ENCODE measurements at places on chromosomes 3 and 15.

GRCh38 chr15:48565560-48566482 is 79.7 kb downstream of the FBN1 start:
- no peak for DNase-seq

- no peak for DNase-seq
Measured at GRCh38 chr15:88016406-88016805, 240.1 kb downstream of the NTRK3 start.

- no peak for DNase-seq
Measured at GRCh38 chr3:69044608-69045007, 7.5 kb downstream of the TMF1 start.

GRCh38 chr3:194555175-194556062 is 68.6 kb upstream of the ATP13A3 start:
- DNase-seq: no peak

- DNase-seq: no peak
Measured at GRCh38 chr3:52650439-52650838, 35.3 kb downstream of the PBRM1 start.

DNA sequence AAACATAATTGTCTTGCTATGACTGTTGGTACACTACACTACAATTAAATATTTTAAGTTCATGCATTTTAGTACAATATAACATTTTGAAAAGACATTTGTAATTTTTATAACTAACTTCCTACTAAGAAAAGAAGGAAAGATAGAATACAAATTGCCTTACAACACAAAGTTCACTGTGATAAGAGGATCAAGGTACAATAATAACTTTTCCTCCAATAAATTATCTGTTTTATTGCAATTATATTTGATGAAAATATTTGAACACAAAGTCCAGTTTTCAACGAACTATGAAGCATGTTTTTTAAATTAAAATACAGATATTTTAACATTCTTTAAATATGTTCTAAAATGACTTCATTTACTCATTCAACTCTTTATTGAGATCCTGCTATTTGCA is 33.1 kb upstream of the SI start:
- no peak for DNase-seq

GRCh38 chr15:90301707-90302300 is 36.3 kb downstream of the NGRN start:
- no peak for DNase-seq

Data from KG1 (cell line).